ENCODE measurements at places on chromosomes 1 and 21.

- no peak for DNase-seq
Measured at GRCh38 chr21:37899146-37899545, 17.1 kb downstream of the KCNJ6 start.

DNA sequence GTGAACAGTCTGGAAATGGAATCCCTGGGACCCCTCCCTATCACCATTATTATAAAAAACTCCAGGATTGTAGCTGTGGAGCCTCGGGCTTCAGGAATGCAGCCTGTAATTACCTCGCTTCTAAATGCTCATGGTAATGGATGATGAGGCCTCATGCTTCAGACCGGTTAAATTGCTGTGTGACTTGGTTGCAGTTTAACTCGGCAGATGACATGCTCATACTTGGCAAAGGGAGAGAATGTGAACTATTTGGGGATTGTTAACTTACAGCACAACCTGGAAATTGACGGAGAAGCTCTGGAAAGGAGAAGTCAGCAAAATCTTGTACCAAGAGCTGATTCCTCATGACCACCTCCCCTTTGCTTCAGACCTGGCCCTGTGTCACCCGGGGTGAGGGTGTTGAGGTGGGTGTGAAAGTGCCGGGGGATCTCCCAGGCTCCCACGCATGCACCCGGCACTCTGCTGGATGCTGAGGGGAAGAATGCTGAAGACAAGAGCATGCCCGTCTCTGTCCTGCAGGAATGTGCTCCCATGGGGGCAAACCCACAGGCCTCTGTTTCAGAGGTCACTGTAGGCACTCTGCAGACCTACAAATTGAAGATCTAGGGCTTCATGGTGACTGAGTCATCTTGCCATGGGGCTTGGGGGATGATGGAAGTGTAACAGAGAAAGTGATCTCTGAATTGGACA lies 364.8 kb downstream of the RPS6KC1 start:
- no peak for DNase-seq

GRCh38 chr1:97906567-97907241 lies 14.1 kb downstream of the DPYD start:
- peak; percentile 2 for DNase-seq

- DNase-seq = no peak
Measured at GRCh38 chr1:33997127-33998036, 133.5 kb downstream of the HMGB4 start.

GRCh38 chr1:218568962-218569550 lies 223.9 kb downstream of the TGFB2 start:
- no peak for DNase-seq

- DNase-seq = no peak
Measured at GRCh38 chr21:34154878-34155277, 81.5 kb downstream of the MRPS6 start.

DNA sequence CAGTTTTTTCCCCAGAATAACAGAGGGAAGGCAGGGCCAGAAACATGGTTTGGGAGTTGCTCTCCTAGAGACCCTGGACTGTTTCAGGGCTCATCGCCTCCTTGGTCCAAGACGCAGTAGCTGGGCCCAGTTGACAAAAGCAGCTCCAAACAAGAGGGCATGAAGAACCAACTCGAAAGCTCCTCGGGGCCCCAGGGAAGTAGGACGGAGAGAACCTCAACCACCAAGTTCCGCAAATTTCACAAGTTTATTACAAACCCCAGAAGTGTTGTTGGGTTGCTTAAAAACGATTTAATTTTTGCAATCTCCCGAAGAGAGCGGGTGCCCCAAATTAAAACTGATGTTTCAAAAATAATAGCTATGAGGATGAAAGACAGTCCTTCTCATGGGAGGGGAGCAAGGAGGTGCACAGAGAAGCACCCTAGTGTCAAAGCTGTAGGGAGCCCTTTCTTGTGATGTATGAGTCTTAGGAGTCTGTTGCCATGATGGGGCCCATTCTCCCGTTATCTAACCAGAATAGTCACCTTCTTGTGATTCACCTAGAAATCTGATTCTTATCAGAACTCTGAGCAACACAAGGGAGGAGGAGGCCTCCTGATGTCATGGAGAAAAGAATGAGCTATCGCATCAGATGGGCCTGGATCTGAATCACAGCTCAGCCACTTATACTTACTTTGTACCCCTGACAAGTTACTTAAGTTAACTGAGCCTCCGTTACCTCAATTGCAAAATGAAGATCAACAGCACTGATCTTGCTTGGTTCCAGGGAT lies 165.7 kb upstream of the IRF2BP2 start:
- no peak for DNase-seq

DNA sequence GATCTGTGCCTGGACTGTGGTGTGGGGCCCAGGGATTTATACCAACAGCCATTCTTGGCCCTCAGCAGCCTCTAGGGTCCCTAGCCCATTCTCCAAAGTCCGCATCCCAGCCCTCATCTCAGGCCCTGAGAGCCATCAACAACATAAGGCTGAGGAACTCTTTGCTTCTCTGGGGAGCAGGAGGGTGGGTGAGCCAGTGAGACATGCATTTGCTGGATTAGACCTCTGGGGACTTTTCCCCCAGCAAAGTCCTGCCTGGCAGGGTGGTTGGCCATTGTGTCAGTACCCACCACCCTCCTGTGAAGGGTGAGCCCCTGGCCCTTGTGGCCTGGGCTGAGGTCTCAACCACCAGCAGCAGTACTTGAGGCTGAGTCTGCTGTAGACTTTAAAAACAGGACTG lies 24.2 kb upstream of the FAM20B start:
- no peak for DNase-seq

GRCh38 chr1:38097284-38097898 lies 50.8 kb upstream of the POU3F1 start:
- no peak for DNase-seq

DNA sequence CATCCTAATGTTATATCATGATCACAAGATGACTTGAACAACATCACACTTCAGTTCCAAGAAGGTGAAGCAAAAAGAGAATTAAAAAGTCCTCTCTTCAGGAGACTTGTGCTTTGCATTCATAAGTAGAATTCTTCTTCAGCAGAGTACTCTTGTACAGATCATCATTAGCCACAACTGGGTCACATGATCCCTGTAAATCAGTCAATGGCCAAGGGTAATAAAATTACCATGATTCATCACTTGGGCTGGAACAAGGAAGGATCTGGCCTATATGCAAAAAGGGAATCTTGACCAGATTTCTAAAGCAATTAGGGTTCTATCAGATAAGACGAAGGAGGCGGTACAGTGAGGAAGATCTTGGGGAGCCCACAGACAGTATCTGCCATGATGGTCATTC lies 458.0 kb upstream of the DEPDC1 start:
- DNase-seq = no peak

GRCh38 chr1:30801771-30802198 lies 44.2 kb upstream of the LAPTM5 start:
- DNase-seq = peak; percentile 72

DNA sequence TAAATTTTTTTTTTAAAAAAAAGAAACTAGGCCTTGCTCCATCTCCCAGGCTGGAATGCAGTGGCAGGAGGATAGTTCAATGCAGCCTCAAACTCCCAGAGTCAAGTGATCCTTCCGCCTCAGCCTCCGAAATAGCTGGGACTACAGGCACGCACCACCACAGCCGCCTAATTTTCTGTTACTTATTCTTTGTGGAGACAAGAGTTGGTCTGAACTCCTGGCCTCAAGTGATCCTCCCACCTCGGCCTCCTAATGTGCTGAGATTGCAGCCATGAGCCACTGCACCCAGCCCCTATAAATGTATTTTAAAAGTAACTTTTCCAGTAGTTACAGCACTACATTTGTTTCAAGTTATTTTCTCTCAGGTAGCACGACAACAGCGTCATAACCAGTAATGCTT lies 2.3 kb downstream of the BRWD1 start:
- no peak for DNase-seq

DNA sequence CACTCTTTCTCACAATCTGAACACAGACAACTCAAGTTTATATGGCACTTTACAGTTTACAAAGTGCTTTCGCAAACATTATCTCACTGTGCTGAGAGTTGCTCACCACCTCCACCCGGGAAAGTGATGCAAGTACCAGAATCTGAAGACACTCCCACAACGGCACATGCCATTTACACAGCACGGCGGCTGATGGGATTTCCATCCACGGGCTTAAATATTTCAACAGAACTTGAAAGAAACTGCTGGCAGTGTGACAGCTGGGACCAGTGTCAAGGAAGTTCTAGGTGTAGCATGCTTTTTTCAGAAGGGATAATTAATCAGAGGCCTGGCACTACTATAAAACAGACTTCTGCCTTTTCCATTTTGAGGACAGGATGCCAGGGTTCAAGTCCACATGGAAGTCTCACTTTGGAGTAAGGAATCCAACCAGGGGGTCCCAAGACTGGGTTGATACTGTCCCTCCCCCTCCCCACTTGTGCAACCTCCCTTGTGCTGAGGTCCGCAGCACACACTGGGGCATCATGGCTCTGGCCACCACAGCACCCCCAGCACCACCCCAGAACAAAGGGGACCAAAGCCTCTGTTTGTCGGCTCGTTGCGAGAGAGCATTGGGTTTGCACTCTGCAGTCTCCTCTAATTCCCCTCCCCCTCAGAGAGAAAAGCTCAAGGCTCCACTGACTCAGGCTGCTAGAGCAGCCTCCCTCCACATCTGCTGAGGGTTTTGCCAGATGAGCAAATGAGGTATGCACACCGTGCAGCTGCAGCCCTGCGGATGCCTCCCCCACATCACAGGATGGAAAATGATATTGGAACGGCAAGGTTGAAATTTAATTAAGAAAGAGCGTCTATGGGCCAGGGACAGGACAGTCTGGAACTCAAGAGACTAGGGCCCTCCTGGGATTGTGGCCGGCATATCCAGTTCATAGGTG lies 154.9 kb downstream of the TGFBR3 start:
- no peak for DNase-seq

DNA sequence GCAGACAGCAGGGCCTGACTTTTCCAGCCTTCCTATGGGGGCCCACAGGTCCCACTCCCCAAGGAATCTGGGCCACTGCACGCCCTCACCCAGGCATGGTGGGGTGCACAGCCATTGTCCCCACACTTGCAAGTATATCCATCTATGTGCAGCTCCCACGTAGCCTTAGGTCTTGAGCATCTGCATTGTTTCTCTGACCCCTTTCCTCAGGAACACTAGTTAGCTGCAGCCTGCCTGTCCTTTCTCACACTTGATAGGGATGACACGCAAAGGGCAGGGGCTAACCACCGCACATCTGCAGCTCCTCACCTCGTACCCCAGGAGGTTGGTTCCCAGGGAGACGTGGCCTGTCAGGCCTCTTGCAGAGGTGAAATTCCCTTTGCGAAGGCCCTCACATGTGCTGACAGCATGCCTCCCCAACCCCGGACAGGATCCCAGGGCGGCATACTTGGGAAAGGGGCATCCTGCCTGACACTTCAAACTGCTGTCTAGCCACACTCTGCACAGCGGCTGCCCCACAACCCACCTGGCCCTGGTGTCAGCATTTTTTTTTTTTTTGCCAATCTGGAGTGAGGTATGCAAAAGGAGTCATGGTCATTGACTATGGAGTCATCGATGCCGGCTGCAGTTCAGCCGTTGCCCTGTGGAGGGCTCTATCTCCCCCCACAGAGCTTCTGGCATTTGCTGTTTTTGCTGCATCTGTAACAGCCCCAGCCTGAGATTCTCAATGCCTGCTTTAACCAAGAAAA lies 5.0 kb downstream of the JMJD4 start:
- peak; percentile 85 for DNase-seq

- no peak for DNase-seq
Measured at GRCh38 chr1:74830766-74831165, 97.8 kb downstream of the TYW3 start.

DNA sequence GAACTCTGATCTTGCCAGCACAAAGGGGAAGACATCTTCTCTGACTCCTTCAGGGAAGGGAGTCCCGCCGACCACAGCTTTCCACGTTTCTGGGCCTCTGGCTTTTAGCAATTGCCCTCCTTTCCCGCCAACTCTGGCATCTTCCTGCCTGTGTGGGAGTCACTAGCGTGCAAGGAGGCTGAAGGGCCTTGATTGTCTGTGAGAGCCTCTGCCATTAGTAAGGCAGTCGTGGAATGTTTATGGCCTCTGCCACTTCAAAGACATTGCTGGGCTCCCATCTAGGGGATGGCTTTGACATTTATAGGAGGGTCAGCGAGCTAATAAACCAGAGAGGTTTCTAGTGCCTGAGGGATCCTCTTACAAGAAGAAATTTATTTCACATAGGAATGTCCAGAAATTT lies 14.3 kb upstream of the PROK1 start:
- DNase-seq = no peak

GRCh38 chr1:32339363-32339978 lies 3.4 kb upstream of the MARCKSL1 start:
- DNase-seq = no peak

- no peak for DNase-seq
Measured at GRCh38 chr1:61255358-61255703, 173.0 kb downstream of the NFIA start.

DNA sequence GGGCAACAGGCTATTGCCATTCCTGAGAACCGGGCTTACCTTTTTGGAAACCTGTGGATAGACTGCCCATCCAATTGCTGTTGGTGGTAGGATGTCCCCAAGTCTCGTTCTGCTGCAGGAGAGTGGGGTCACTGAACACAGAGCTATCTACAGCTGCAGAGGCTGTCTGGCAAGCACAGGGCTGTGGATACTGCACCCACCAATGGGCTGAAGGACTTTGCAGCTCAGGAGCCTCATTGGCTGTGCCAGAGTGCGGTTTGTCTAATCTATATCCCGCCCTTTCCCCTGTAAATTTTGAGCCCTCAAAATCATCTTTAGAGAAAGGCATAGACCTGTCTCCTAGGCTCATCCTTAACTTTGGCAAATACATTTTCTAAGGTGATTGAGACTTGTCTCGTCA lies 15.3 kb downstream of the RNF187 start:
- DNase-seq = no peak

DNA sequence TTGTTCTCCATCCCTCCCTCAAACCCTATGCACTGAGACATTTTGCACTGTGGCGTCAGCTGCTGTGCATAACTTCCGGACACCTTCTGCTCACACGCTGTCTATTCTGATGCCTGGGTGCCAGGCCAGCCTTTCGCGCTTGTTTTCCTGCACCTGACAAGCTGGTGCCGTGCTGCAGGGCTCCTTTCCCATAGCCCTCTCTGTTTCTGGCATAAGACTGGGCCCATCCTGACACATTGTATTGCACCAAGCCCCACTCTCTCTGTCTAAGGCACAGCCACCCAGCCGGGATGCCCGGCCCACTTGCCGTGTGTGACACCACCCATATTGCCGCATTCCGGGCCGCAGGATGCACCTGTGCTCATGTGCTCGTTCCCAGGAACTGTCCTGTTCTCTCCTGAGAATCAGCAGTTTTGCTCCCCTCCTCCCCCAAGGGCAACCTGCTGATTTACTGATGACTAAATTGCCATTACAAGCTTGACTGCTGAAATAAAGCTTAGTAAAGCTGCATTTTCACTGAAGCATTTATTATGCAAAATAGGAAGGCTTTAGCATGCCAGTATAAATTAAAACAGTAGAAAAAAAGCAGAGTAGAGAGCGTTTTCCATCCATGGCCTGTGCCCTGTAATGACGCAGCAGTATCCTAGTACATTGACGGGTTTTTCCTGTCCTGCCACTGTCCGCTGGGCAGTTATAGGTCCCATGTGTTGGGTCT lies 88.0 kb downstream of the CD247 start:
- DNase-seq = no peak

DNA sequence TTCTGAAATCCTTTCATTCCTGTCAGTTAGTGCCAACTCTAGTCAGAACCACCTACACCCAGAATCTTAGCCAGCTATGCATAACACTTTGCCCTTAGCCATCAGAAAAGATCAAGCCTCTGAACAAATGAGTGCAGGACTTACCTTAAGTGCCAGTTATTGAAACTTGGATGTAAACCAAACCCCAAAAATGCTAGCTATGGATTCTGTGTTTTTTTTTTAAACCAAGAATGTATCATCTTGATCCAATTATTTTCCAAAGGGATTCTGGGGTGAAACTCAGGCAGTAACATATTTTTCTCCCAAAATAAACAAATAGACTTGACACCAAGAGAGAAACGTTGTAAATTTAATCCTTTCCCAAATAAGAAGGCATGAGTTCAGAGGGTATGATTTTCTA lies 538.6 kb upstream of the ADAMTS5 start:
- DNase-seq = peak; percentile 5

Measured in hepatic stellate cell (primary cell).